ENCODE measurements at places on chromosomes 7 and 10.

GRCh38 chr7:55246171-55246570 is 119.0 kb upstream of the LANCL2 start:
- DNase-seq: no peak

DNA sequence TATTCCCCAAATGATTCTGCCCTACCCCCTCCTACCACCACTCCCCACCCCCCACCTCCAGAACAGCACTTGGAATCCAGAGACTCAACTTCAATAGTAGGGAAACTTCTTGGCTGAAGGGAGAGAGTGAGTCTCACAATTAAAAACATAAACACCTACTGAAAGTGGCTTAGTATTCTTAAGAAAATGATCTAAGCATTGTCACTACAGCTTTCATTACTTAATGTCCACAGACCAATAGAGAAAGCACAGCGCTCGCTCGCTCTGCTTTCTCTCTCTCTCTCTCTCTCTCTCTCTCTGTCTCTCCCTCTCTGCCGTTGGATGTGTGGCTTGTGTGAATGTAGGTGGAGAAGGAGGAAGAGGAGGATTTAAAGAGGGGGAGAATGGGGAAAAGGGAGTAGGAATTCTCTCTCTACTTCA is 1.5 kb upstream of the SEMA3A start:
- no peak for DNase-seq

- DNase-seq: no peak
Measured at GRCh38 chr7:31083210-31083786, 31.2 kb downstream of the ADCYAP1R1 start.

DNA sequence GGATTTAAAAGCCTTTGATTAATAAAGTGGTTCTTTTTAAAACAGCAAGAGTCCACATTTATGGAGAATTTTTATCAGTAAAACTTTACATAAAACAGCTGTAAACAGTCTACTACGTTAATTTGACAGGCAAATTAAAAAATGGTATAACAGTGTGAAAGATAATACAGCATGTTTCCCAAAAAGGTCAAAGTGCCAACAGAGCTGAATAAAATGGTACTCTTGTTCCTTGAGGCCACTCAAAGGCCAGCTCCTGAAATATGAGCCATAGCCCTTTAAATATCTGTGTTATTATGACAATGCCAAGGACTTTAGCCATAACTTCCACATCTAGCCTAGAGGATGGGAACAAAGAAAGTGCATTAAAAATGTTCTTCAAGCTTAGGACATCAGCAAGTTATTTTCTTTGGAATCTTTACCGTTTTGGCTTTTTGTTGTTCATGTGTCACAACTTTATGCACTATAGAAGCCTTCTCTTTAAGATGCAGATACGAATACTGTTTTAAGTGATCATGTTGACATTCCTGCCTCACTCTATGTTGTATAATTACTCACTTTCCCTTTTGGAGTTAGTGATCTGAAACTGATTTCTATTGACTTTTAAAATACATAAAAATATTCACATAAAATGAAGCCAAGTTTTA is 165.6 kb downstream of the RNLS start:
- DNase-seq: no peak

DNA sequence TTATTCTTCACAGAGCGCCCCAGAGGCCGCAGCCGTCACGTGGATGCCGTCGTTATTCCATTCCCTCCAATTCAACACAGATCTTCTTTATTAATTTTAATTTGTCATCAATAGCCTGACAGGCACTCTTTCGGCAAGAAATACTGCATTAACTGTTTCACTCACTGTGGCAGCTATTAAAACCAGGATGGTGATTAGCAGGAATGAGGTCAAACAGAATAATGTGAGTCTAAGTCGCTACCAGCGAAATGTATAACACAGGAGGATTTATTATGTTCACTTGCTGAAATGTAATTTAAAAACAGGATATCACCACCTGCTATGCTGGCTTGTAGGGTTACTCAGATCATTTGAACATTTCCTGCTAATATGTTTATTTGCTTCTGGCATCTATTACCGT is 74.2 kb upstream of the MGMT start:
- DNase-seq: no peak

GRCh38 chr7:41809529-41809939 is 106.6 kb upstream of the INHBA start:
- peak; percentile 73 for DNase-seq

- no peak for DNase-seq
Measured at GRCh38 chr7:33937871-33938270, 32.5 kb downstream of the BMPER start.

- no peak for DNase-seq
Measured at GRCh38 chr7:74284781-74285259, 4.4 kb upstream of the CLIP2 start.
